ENCODE measurements at places on chromosomes 6 and 20.
A peak's percentile ranks its signal among the peaks of the same experiment; 100 is the strongest.

DNA sequence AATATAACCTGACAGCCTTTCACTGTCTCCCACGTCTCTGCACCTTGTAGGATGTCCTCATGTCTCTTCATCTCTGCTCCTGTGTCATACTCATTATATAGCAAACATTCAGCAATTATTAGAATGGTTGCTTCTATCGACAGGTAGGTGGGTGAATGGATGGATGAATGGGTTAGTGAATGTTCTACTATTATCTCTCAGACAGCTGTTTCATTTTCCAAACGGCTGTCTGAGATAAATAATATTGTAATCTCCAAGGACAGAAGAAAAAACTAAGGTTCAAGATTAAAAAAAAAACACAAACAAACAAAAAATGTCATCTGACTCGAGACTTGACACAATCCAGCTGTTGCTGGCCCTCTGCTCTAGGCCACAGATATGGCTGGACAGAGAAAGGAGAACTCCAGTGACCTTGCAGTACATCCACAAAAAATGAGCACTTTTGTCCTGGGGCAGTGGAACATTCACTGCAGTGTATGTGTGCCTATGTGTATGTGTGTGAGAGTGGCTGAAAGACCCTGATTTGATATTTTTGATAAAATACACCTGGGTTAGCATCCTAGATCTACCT is 2.1 kb downstream of the HNF4A start:
- no peak for DNase-seq

- DNase-seq: no peak
Observed at GRCh38 chr20:50690650-50691572, at the start of gene RIPOR3. TSS of gene RIPOR3 (minus strand) at chr20:50691542. CDS start at chr20:50691128, 414 bp downstream.

DNA sequence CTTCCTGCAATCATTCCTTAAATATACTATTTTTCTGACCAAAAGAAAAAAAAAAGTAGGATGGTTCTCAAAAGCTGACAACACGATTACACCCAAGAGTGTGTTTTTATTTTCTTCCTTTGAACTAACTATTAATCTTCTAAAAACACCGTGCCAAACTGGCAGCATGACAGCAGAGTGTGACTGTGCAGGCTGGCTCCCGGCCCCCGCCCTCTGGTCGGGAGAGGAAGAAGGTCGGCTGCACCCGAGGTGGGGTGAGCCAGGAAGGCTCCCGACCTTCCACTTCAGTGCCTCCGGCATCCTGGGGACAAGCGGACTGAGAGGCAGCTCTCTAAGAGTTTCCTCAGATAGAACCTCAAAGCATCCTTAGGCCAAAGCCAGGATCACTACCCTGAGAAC is 29.2 kb downstream of the SLC22A23 start:
- DNase-seq: no peak

GRCh38 chr6:163404825-163405265 is 9.7 kb upstream of the QKI start:
- DNase-seq: no peak

GRCh38 chr6:156449128-156449527 is 328.1 kb upstream of the ARID1B start:
- no peak for DNase-seq

- no peak for DNase-seq
Observed at GRCh38 chr6:11233673-11234573, 1.5 kb upstream of the NEDD9 start.

GRCh38 chr6:42075159-42075838 is 25.0 kb downstream of the TAF8 start:
- peak; percentile 88 for DNase-seq

- no peak for DNase-seq
Observed at GRCh38 chr6:87670707-87671106, 31.3 kb downstream of the AKIRIN2 start.

GRCh38 chr6:2857580-2858337 is 16.1 kb upstream of the SERPINB1 start:
- DNase-seq: peak; percentile 61

- DNase-seq: no peak
Observed at GRCh38 chr6:87904011-87904410, 143.6 kb upstream of the SPACA1 start.

DNA sequence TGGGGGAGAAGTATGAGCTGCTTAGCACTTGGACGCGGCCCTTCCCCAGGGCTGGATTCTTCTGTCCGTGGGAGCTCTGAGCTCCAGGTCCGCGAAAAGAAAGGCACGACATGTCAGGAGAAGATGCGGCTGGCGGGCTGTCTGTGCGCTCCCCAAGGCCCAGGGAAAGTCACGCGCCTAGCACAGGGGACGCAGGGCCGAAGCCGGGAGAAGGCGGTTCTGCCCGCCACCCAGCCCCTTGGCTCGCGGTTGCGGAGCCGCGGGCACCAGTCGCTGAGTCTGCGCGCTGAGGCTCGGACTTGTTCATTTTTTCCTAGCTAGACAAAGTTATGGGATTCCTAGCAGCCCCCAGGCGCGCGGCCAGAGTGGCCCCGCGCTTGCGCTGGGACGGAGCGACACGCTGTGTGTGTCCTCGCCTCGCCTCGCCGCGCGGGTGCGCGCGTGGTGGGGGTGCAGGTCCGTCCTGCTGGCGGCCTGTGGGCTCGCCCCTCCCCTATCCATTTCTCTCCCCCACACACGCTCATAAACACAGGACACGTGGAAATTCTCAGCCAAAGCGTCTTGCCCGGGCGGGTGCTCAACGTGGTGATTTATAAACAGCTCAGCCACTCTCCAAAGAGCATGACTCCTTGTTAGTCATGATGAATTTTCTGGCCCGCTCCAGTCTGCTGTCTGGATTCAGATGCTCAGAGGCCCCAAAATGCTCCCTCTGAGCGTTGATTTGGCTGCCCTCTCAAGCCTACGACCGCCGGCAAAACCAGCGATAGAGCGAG is 1.9 kb upstream of the POU3F2 start:
- DNase-seq: no peak

DNA sequence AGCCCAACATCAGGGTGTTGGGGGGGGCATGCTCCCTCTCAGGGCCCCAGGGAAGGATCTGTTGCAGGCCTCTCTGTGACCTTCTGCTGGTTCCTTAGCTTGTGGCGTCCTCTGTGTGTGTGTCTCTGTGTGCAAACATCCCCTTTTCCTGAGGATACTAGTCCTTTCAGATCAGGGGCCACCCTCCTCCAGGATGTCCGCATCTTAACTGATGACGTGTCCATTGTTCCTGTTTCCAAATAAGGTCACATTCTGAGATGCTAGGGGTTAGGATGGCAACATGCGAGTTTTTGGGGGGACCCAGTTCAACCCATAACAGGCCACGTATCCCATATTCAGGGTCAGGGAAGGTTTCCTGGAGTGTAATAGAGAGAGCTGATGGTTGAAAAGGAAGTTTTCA is 40.9 kb downstream of the GMPR start:
- no peak for DNase-seq

DNA sequence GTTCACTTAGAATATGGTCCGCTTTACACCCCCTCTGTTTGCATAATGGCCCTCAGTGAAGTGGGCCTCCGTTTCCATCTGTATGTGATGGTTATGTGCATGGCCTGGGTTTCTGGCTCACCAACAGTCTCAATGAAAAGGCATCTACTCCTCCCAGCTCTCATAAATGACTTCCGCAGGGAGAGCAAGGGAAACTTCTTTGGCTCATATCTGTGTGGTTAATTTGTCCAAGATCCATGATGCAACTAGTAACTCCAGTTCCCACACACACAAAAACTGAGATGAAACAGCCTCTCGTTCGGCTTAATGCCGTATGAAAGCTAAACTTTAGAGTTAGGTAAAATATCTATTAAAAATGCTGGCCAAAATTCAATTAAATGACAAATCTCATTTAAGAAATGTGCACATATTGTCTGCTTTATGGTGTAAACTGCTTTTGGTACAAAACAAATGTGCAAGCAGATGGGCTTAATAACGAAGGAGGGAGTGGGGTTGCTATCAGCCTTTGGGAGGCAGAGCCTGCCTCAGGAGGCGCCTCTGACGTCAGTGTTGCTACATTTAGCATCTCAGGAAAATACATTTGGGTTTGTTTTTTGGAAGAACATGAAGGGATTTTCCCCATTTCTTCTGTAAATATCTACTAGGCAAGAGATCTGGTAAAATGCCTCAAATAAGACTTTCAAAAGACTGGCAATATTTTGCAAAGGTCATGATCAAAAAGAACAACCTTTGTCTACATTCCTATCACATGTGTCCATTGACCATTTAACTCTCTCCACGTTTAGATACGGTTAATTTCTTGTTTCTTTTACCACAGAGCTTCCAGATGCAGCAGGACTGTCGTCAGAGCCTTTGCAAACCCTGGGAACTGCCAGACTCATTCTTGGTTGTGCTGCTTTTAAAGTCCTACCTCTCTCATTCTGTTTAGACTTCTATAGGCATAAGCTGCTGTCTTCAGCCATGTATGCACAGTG is 96.8 kb downstream of the ARMC2 start:
- no peak for DNase-seq

- peak; percentile 37 for DNase-seq
Observed at GRCh38 chr6:293193-294174, 1.2 kb downstream of the DUSP22 start.

DNA sequence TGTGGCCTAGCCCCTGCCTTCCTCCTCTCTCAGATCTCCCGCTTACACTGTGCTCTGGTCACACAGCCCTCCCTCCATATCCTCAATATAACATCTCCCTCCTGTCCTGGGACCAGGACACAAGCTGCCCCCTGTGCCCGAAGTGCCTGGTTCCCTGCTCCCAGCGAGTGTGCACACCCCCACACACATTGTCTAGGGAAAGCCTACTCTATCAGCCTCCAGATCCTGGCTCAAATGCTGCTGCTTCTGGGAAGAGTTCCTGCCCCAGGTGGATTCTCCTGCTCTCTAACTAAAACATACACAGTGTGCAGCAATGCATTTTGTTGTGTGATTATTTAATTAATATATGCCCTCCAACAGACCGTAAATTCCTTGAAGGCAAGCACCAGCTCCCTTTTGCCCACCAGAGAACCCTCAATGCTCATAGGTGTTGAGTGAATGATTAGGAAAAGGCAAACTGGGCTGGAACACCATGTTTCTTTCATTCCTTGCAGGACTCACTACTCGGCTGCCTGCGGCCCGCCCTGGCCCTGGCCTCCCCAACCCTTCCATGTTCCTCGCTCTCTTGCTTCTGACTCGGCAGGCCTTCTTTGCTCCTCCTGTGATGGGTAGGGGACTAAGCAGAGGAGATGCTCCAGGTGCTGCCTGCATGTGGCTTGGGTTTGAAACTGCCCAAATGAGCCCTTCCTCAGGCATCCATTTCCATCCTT is 194.6 kb downstream of the ZDHHC14 start:
- DNase-seq: no peak

DNA sequence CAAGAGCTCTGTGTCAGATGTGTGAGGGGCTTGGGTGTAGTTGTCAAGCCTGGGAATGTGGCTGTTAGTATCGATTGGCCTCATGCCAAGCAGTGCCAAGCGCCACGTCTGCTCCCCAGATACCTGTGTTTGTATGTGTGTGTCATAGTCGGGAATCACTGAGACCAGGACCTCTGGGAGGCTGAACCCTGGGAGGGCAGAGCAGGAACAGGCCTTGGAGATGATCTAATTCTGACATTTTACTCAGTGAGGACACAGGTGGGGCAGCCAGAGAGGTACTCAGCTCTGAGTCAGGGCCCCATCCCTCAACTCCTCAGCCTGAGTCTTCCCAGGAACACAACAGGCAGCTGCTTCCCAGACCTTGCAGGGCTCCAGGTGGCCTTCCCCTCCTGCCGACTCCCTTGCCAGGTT is 51.2 kb upstream of the FANCE start:
- DNase-seq: peak; percentile 97

DNA sequence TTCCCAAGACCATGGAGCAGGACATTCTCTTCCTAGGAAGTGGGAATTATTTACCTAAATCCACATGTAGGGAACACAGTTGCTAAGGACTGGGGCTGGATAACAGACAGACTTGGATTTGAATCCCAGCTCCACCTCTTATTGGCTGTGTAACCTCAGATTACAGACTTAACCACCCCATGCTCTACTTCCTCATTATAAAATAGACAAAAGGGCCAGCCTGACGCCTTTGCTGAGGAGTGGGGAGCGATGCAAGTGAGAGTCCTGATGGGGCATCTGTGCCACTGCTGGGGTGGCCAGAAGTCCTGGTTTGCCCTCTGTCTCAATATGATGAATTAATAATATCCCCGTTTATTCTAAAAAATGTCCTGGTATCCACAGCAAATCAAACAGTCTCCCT is 46.8 kb downstream of the SPATA2 start:
- DNase-seq: no peak

GRCh38 chr6:38323216-38323615 is 316.5 kb downstream of the BTBD9 start:
- no peak for DNase-seq

DNA sequence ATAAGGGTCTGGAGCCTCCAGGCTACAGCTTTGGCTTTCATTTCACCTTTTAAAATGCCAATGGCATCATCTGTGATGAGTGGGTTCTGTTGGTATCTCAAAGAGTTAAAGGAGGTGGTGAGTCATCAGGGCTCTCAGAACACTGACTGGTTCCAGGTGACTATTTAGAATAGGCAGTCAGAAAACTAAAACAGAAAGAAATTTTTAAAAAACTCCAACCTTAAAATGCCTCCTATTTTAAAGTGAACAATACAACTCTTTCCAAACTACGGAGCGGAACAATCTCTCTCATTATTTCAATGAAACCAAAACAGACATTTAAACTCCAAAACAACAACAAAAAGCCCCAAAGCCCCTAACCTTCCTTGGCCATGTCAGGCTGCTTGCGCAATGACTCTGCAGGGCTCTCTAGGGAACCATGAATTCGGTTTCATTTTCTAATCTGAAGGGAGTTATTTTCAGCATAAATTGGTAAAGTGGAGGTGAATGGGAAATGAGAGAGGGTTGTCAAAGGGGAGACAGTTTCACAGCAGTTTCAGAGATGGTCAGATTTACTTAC is 194.9 kb downstream of the KIF6 start:
- DNase-seq: no peak

DNA sequence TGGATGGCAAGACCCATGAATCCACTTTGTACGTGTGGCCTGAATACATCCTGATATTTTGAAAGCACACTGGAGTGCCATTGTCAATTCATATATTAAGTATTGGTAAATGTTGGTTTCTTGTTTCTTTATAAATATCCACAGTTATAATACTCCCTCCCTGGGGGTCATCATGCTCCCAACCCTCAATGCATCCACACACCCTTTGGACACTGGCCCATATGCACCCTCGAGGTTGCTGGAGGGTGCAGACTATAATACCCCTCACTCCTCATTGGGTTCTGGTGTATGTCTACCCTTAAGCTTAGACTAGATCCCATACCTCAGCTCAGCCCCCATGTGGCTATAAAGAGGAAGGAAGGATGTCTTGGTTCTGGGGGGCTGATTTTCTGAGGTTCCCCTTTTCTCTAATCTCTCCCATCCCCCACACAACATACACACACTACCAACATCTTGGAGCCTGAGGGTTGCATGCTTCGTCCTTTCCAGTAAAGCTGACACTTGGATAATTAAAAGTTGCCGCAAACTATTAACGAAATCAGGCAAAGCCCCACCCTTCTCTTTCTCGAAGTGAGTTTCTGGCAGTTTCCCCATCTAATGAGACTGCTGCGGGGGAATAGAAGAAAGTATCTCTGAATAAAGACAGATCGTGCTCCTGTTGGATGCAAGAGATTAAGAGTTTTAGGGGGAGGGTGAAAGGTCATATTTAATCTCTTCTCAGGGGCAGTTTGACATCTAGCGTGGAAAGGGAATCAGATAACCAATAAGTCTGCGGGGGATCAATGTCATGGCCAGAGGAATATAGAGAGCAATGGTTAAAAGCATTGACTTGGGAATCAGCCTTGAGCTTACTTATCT is 7.4 kb downstream of the PIM1 start:
- no peak for DNase-seq

GRCh38 chr6:78989191-78989590 is 88.9 kb downstream of the PHIP start:
- DNase-seq: no peak

- DNase-seq: no peak
Observed at GRCh38 chr6:109653264-109653663, 37.7 kb downstream of the AK9 start.

GRCh38 chr6:99614430-99615186 is 8.0 kb downstream of the PRDM13 start:
- DNase-seq: no peak

All from HT-29 (cell line).